ENCODE measurements at places on chromosomes 12 and 14. TPM values are rescaled to one million over a fixed set of nuclear protein-coding genes. Genes with fewer than 3 reads are reported as not detected.

DNA sequence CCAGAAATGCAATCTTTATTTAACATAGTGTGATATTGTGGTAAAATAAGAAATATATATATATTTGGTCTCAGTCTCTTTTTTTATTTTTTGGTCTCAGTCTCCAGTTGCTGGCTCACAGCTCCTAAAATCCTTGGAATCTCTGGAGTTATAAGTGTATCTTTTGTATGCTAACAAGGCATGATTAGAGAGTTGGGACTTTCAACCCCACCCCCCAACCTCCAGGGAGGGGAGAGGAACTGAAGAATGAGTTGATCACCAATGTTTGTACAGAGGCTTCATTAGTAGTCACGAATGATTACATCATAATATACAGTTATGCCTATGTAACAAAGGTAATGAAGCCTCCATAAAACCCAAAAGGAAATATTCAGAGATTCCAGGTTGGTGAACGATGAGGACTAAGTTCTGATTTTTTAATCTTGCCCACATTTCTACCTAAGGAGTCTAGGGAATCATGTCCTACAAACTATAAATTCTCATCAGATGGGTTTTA lies 22.8 kb upstream of the LALBA start:
- no peak overlapping the region for H3K4me3 ChIP-seq
- no peaks in the 10 kb centered on the region for H3K27me3 ChIP-seq
- no peak overlapping the region for H3K27ac ChIP-seq

DNA sequence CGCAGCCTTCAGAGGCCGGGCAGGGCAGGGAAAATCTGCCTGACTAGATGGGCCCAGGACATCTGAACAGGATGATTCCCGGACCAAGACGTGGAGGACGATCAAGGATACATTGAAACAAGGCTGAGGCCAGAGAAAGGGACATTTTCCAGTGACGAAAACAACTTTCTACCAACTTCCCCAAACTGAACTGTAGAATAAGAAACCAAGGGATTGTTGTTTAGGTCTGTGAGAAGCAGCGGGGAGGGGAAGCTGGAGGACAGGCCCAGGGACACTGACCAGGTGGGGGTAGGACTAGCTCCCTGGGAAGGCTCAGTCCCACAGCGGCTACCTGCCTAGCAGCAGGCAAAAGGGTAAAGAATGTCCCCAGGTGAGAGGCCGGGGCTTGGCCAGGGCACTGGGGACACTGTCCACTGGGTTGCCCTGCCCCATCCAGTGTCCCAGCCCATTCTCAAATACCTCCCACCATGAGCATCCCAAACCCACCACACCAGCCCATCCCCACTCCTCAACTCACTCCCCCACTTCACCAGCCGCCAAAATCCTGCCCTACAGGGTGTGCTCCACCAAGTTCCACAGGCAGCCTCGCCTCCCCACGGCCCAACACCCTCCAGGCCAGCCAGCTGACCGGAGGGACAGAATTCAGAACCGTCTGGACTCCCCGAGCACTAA lies 995 bp downstream of the TNFRSF1A start:
- peak overlapping the region; percentile 87 for H3K4me3 ChIP-seq
- no peaks in the 10 kb centered on the region for H3K36me3 ChIP-seq
- peak overlapping the region; percentile 96 for H3K27ac ChIP-seq
- DNase-seq, result no peak
- no peaks in the 10 kb centered on the region for H3K27me3 ChIP-seq

DNA sequence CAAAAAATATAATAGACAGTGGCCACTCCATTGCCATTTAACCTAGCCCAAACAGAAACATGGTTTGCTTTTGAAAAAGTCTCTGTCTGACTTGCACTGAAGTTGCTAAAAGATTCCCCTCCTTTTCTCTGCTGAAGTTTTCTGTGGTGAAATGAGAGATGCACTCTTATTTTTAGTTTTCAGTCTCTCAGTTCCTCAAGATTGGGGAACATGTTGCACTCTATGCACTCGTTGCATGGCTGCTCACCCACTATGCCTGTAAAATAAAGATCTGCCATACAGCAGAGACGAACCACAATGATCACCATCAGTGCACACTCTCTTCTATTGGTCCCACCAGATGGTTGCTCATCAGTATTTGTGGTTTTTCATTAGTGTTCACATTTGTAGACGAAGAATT lies 13.1 kb upstream of the DAAM1 start:
- no peak overlapping the region for H3K4me3 ChIP-seq
- DNase-seq, result no peak
- H3K27me3 ChIP-seq, result no peaks in the 10 kb centered on the region
- H3K27ac ChIP-seq, result no peak overlapping the region
- H3K36me3 ChIP-seq, result no peaks in the 10 kb centered on the region

- peaks cover 6% of the 10 kb centered on the region for H3K36me3 ChIP-seq
- no peaks in the 10 kb centered on the region for H3K27me3 ChIP-seq
- H3K4me3 ChIP-seq, result no peak overlapping the region
- no peak for DNase-seq
- H3K4me1 ChIP-seq, result peaks cover 61% of the 10 kb centered on the region
Observed at GRCh38 chr12:68641138-68641537, 30.4 kb downstream of the RAP1B start.

GRCh38 chr14:96368534-96368933 lies 5.2 kb downstream of the GSKIP start:
- no peaks in the 10 kb centered on the region for H3K27me3 ChIP-seq
- DNase-seq, result no peak
- no peak overlapping the region for H3K4me3 ChIP-seq
- H3K4me1 ChIP-seq, result peaks cover 22% of the 10 kb centered on the region
- no peaks in the 10 kb centered on the region for H3K36me3 ChIP-seq

DNA sequence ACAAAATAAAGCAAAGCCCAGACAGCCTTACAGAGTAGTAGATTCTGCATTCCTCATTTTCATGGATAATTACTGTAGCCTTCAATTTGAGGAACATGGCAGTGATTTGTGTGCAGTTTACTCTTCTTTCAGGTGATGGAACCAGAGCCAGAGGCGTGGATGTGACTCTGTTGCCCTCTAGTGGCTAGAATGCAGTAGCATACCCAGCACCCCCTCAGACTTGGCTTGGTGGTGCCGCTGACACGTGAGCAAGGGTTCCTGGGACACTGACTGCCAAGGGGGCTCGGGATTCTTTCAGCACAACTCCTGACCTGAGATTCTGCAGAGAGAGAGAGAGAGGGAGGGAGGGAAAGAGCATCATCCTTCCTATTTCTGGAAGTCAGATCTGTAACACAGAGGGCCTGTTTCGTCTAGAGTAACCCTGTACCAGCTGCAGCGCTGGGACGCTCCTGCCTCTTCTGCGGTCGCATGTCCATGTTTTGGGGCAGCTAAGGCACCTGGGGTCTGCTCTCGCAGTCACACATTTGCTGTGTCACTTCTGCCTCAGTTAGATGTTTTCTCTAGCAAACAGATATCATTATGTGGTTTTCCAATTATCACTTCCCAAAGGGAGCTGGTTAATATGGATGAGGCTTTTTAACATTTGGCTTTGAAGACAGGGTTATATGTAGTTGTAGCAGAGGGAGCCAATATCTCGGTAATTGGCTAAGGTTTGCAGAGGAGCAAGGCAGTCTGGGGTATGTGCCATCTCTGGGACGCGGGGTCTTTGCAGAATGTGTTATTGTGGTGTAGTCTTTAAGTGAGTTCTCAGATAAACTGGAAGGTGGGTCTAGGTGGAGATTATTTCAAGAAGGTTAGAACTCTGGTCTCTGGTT lies 428.1 kb downstream of the NRXN3 start:
- no peaks in the 10 kb centered on the region for H3K36me3 ChIP-seq
- H3K27me3 ChIP-seq, result no peaks in the 10 kb centered on the region
- no peak overlapping the region for H3K4me3 ChIP-seq
- no peak for DNase-seq
- no peak overlapping the region for H3K27ac ChIP-seq
- no peaks in the 10 kb centered on the region for H3K4me1 ChIP-seq

GRCh38 chr14:22668863-22669262 lies 24.7 kb upstream of the OR6J1 start:
- no peaks in the 10 kb centered on the region for H3K27me3 ChIP-seq
- H3K4me3 ChIP-seq, result no peak overlapping the region
- no peaks in the 10 kb centered on the region for H3K36me3 ChIP-seq
- H3K27ac ChIP-seq, result no peak overlapping the region
- no peak for DNase-seq

- H3K27me3 ChIP-seq, result no peaks in the 10 kb centered on the region
Observed at GRCh38 chr12:21459474-21459873, 22.0 kb downstream of the PYROXD1 start.

DNA sequence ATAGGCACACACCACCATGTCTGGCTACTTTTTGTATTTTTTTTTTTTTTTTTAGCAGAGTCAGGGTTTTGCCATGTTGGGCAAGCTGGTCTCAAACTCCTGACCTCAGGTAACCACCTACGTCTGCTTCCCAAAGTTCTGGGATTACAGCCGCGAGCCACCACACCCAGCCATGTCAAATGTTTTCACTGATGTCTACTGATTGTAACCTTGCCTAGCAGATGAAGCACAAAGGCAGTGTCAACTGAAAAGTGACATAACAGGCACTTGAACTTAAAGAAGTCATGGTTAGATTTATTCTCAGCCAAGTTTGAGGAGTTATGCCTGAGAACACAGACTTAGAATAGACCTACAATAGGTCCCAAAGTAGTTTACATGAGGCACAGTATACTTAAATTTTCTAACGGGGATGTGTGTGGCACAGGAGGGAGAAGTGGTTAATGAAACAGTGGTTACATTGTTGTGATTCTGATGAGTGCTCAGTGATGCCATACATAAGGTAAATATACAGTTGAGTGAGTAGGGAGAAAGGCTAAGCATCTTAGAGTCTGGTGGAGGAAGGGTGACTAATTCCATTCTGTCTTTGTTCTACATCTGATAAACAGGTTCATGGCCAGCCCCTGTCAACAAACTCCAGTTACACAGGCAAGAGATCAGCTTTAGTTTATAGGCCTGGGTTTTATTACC lies 12.6 kb upstream of the RNASE4 start:
- no peaks in the 10 kb centered on the region for H3K4me1 ChIP-seq
- peaks cover 27% of the 10 kb centered on the region for H3K27me3 ChIP-seq
- DNase-seq, result no peak
- H3K4me3 ChIP-seq, result no peak overlapping the region
- no peaks in the 10 kb centered on the region for H3K36me3 ChIP-seq

GRCh38 chr12:110224379-110225304 lies 56.4 kb upstream of the ATP2A2 start:
- H3K27ac ChIP-seq, result peak overlapping the region; percentile 70
- peak overlapping the region; percentile 24 for H3K4me3 ChIP-seq
- no peaks in the 10 kb centered on the region for H3K27me3 ChIP-seq

- H3K27ac ChIP-seq, result peak overlapping the region; percentile 89
- no peaks in the 10 kb centered on the region for H3K36me3 ChIP-seq
- H3K27me3 ChIP-seq, result no peaks in the 10 kb centered on the region
- H3K4me3 ChIP-seq, result no peak overlapping the region
- DNase-seq, result no peak
- H3K4me1 ChIP-seq, result peaks cover 25% of the 10 kb centered on the region
Observed at GRCh38 chr12:537772-538171, 78.0 kb downstream of the B4GALNT3 start.

DNA sequence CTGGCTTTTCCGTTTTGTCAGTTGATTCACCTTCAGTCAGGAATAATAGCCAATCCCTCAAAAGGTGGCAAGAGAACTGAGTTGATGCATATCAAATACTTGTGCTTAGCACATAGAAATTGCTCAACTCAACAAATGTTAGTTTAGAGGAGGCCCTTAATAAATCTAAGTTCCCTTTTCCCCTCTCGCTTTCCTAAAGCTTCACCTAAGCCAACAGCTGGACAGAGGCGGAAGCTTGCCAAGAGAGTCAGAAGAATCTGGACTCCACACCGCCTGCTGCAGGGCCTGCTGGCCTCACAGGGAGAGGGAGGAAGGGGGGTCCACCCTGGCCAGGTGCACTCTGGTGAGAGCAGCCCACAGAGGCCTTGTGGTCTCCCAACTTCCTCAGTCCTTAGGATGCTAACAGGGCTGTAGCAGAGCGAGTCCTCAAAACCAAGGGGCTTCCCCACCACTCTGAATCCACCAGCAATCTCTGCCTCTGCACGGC lies 213.1 kb downstream of the CHST11 start:
- H3K27ac ChIP-seq, result peak overlapping the region; percentile 27
- DNase-seq, result no peak
- no peaks in the 10 kb centered on the region for H3K27me3 ChIP-seq
- H3K4me3 ChIP-seq, result no peak overlapping the region

- no peak overlapping the region for H3K27ac ChIP-seq
- H3K36me3 ChIP-seq, result peaks cover 9% of the 10 kb centered on the region
- H3K27me3 ChIP-seq, result no peaks in the 10 kb centered on the region
- peaks cover 27% of the 10 kb centered on the region for H3K4me1 ChIP-seq
Observed at GRCh38 chr14:77473921-77474320, 16.0 kb downstream of the AHSA1 start.

- no peaks in the 10 kb centered on the region for H3K36me3 ChIP-seq
- no peak overlapping the region for H3K4me3 ChIP-seq
- H3K27me3 ChIP-seq, result no peaks in the 10 kb centered on the region
- DNase-seq, result no peak
- no peak overlapping the region for H3K27ac ChIP-seq
Observed at GRCh38 chr12:121871467-121871866, 12.8 kb upstream of the HPD start.

- H3K4me3 ChIP-seq, result no peak overlapping the region
- H3K4me1 ChIP-seq, result no peaks in the 10 kb centered on the region
- no peak overlapping the region for H3K27ac ChIP-seq
- no peaks in the 10 kb centered on the region for H3K36me3 ChIP-seq
Observed at GRCh38 chr12:7354529-7354928, 50.7 kb downstream of the ACSM4 start.

- H3K4me3 ChIP-seq, result no peak overlapping the region
- no peaks in the 10 kb centered on the region for H3K4me1 ChIP-seq
- H3K27ac ChIP-seq, result no peak overlapping the region
- peaks cover 13% of the 10 kb centered on the region for H3K36me3 ChIP-seq
Observed at GRCh38 chr14:22896760-22897159, 13.7 kb downstream of the REM2 start.

DNA sequence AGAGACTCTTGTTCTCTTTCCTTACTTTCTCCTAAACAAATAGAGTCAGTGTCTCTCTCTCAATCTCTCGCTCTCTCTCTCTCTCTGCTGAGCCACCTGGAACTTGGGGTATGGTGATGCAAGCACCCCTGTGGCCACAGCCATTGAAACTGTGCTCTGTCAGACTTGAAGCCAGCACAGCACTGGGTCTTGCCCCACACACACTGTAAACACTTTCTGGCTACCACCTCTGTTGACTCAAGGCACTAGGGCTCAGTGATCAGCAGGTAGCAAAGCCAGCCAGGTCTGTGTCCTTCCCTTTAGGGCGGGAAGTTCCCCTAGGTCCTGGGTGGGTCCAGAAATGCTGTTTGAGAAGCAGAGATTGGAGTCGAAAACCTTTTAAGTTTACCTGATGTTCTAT lies 125.9 kb upstream of the GARIN6 start:
- no peaks in the 10 kb centered on the region for H3K36me3 ChIP-seq
- no peak overlapping the region for H3K4me3 ChIP-seq
- no peak overlapping the region for H3K27ac ChIP-seq
- DNase-seq, result no peak
- H3K4me1 ChIP-seq, result no peaks in the 10 kb centered on the region

GRCh38 chr14:54322246-54322645 lies 74.6 kb upstream of the CDKN3 start:
- H3K4me1 ChIP-seq, result no peaks in the 10 kb centered on the region
- H3K27ac ChIP-seq, result no peak overlapping the region
- H3K4me3 ChIP-seq, result no peak overlapping the region
- H3K36me3 ChIP-seq, result no peaks in the 10 kb centered on the region
- H3K27me3 ChIP-seq, result no peaks in the 10 kb centered on the region

- no peaks in the 10 kb centered on the region for H3K27me3 ChIP-seq
- H3K36me3 ChIP-seq, result peaks cover 21% of the 10 kb centered on the region
- DNase-seq, result no peak
- no peaks in the 10 kb centered on the region for H3K4me1 ChIP-seq
Observed at GRCh38 chr12:104090685-104091084, 26.4 kb downstream of the HCFC2 start.

Gene UNC79
- not detected for total RNA-seq

Gene DAO
- total RNA-seq, result not detected

Gene DDN
- total RNA-seq, result 0.26 TPM

Gene CCDC38
- total RNA-seq, result 0.23 TPM

Gene ALG10
- 1.3 TPM for total RNA-seq

All from esophagus squamous epithelium (tissue), 5 donors.